ENCODE measurements at places on chromosomes 3 and 15. TPM values are rescaled to one million over a fixed set of nuclear protein-coding genes. Genes with fewer than 3 reads are reported as not detected.

The INTS14 gene
- 41.0 TPM for total RNA-seq

The LAMB2 gene
- total RNA-seq, result 378 TPM

The FGD5 gene
- total RNA-seq, result under 0.01 TPM

The TMEM87A gene
- 79.9 TPM for total RNA-seq

The TUSC2 gene
- 17.7 TPM for total RNA-seq

The PRR20G gene
- not detected for total RNA-seq

The TTLL13 gene
- under 0.01 TPM for total RNA-seq

The FILIP1L gene
- 213 TPM for total RNA-seq

The SH2D7 gene
- not detected for total RNA-seq

The TMEM207 gene
- total RNA-seq, result not detected

The LMCD1 gene
- total RNA-seq, result 170 TPM

The BFSP2 gene
- total RNA-seq, result not detected

The ALG1L2 gene
- 0.86 TPM for total RNA-seq

The HRH1 gene
- total RNA-seq, result 26.8 TPM

The ZNF445 gene
- total RNA-seq, result 9.5 TPM

The STAC gene
- 0.32 TPM for total RNA-seq

The USP50 gene
- 1.3 TPM for total RNA-seq

The TRH gene
- not detected for total RNA-seq

The FRMD5 gene
- total RNA-seq, result 1.3 TPM

The PPIP5K1 gene
- total RNA-seq, result 28.5 TPM

The CDV3 gene
- 184 TPM for total RNA-seq

The ZNF80 gene
- total RNA-seq, result not detected

The KLHDC8B gene
- total RNA-seq, result 22.9 TPM

The CCDC51 gene
- total RNA-seq, result 15.5 TPM

The COL7A1 gene
- 140 TPM for total RNA-seq

The TOMM70 gene
- total RNA-seq, result 65.2 TPM

The TUSC7 gene
- not detected for total RNA-seq

The OSTN gene
- total RNA-seq, result not detected

Data from fibroblast of villous mesenchyme (primary cell).